ENCODE measurements at places on chromosomes 13 and 19.

- DNase-seq: no peak
These were observed 6.5 kb downstream of the CARS2 start for GRCh38 chr13:110699148-110700145.

DNA sequence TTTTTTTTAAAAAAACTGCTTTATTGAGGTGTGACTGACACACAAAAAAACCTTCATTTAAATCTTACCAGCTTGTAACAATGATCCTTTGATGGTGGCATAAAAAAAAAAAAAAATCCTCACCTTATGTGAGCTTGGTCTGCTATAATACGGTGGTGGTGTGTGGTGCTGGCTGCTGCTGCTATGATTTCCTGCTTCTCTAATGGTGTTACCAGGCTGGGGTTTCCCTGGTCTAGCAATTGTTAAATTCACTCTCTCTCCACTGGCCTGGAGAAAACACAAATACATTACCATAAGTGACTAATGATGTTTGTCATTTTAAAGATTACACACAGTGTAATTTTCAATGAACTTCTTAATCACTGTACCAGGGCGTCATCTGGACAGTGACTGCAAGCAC, 60.6 kb downstream of the LNX2 start:
- no peak for DNase-seq

- DNase-seq: no peak
These were observed 65.4 kb upstream of the SOX1 start for GRCh38 chr13:112001571-112001970.

DNA sequence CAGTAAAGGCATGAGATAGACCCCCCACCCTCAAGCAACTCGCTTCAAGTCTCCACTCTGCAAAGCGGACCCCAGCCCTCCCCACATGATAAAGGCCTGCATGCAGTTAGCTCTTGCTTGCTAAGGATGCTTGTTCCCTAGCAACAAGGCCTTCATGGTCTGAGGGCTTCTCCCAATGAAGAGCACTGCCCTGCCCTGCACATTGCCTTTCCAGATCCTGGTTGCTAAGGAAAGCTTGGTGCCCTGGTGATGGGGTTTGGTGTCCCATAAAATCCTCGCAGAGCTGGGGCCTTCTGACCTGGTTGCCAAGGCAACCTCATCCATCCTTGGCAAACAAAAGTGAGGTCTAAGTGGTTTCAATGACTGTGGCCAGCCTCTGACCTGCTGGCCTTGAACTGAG, 6.0 kb downstream of the DBP start:
- DNase-seq: no peak

DNA sequence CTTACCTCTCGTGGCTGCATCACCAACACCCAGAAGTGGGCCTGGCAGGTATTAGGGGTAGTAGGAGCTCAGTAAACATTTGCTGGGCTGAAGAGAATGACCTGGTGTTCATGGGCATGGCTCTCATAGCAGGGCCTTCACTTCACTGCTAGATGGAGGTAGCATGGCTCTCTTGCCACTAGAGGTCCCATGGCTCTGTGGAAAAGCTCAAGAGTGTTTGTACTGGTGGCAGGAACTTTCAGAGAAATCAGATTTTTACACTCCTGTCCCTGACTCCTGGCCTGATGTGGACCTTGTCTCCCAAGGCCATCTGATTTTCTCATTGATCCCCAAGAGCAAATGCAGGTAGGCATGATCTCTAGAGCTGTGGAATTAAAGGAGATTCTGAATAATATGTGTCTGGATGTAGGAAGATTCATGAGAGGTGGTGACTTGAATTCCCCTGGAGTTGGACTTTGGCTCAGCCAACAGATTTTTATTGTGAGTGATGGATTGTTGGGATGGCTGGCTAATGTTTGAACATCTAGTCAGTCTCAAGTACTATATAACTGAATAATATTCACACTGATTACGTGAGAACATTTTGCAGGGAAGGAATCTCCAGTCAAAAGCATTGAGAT, 5.7 kb downstream of the ZNF574 start:
- no peak for DNase-seq

DNA sequence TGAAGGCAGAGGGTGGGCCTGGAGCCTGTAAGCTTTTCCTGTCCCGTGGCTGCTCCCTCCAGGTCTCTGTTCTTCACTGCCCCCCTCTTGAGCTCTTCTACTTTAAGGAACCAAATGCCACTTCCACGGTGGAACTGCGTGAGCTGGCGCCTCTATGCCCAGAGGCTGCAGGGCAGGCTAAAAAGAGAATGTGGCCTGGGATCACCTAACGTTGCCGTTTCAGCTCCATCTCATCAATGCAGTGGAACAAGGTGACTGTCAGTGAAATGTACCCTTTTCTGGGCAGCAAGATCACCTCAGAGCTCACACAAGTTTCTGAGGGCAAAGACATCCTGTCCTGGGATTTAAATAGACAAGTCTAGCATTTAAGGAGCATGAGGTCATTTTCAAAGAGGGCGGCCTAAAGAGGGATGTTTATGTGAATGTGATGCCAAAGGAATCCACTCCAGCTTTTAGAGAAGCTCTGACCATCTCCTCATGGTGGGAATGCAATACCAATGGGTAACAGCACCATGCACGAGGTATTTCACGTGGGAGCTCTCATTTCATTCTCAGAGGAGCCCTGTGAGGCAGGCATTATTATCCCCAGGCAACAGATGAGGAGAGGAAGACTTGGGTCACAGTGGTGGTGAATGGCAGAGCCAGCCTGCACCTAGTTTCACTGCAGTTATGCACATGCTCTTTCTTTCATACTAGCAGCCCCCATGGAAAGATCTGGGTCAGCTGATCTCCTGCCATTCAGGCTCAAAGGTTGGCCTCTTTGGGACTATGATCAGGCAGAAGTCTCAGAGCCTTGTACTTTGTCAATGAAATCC, 39.3 kb downstream of the RGCC start:
- DNase-seq: no peak

DNA sequence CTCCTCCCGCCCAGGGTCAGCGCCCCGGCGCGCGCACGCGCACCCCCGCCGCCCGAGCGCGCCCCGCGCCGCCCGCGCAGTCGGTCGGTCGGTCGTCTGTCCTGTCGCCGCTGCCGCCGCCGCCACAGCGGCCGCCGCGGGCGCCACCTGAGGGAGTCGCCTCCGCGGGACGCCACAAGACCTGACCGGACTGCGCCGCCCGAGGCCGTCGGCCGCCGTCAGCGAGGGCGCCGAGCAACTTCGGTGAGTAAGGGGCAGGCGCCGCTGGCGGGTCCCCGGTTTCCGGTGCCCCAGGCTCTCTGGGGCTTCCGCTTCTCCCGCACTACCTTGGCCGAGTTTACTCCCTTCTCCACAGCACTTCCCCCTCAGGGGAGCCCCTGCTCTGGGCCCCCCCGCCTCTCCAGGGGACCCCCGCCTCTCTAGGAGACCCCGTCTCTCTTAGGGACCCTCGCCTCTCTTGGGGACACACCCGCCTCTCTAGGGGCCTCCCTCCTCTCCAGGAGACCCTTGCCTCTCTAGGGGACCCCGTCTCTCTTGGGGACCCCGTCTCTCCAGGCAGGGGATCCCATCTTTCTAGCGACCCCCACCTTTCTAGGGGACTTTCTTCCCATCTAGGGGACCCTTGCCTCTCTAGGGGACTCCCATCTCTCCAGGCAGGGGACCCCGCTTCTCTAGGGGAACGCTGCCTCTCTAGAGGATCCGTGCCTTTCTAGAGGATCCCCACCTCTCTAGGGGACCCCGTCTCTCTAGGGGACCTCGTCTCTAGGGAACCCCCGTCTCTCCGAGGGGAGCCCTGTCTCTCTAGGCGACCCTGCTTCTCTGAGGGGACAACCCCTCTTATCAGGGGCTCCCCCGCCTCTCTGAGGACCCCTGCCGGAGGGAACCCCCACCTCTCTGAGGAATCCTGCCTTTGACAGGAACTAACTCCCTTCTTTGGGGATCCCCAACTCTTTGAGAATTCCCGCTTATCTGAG, 19.3 kb upstream of the GATAD2A start:
- peak; percentile 41 for DNase-seq

DNA sequence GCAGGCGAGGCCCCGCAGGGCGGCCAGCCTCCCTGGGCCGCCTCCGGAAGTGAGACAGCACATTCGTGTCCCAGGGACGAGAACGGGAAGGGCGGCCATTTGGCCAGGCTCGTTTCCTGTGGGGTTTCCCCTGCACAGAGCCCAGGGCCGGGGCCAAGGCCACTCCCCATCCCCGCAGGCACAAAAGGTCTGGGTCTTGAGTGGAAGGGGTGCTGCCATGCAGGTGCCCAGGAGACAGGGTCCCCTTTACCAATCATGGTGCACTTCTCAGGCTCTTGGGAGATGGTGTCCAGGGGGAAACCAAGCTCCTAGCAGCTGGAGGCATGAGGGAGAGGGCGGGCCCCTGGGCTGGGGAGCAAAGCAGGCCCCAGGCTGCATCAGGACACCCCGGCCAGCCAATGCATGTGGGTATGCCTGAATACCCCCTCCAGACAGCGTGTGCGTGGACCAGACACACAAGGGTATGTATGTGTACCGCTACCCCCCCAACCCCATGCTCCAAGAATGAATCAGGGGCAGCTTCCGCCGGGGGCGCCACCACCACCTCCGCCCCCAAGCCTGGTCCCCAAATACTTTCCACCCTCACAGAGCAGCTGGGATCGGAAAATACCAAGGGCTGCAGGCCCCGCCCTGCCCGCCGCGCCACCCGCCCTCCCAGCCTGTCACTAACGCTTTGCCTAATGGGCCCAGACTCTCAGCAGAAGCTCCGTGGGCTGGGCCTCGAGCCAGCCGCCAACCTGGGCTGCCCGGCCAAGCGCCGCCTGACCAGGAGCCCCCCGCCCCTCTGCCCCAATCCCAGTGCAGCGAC, 37.6 kb upstream of the NANOS3 start:
- no peak for DNase-seq

DNA sequence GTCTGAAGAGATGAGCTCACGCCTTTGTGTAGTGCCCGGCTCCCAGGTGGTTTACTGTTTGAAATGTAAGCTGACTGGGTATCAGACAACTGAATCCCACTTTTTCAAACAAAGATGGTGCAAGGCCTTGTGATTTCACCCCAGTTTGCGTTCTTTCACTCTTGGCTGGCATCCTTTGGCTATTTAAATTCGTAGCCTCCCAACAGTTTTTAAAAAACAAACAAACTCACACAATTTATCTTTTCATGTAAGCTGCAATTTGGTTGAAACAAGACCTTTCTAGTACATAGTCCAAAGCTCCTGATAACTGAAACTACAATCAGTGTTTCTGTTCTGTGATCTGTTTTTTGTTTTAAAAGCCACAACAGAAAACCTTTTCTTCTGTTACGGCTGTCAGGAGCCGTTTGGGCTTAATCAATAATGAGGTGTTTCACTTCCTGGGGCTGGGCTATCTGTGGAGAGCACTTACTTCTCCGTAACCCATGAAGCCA, 65.1 kb upstream of the NPAS1 start:
- no peak for DNase-seq

- DNase-seq: no peak
These were observed 27.6 kb downstream of the ERICH6B start for GRCh38 chr13:45587897-45588296.

DNA sequence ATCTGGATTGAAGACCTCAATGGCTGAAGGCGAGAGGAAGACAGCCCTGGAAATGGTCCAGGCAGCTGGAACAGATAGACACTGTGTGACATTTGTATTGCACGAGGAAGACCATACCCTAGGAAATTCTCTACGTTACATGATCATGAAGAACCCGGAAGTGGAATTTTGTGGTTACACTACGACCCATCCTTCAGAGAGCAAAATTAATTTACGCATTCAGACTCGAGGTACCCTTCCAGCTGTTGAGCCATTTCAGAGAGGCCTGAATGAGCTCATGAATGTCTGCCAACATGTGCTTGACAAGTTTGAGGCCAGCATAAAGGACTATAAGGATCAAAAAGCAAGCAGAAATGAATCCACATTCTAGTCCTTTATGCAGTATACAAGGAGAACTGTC, 1.2 kb downstream of the POLR1D start:
- no peak for DNase-seq

DNA sequence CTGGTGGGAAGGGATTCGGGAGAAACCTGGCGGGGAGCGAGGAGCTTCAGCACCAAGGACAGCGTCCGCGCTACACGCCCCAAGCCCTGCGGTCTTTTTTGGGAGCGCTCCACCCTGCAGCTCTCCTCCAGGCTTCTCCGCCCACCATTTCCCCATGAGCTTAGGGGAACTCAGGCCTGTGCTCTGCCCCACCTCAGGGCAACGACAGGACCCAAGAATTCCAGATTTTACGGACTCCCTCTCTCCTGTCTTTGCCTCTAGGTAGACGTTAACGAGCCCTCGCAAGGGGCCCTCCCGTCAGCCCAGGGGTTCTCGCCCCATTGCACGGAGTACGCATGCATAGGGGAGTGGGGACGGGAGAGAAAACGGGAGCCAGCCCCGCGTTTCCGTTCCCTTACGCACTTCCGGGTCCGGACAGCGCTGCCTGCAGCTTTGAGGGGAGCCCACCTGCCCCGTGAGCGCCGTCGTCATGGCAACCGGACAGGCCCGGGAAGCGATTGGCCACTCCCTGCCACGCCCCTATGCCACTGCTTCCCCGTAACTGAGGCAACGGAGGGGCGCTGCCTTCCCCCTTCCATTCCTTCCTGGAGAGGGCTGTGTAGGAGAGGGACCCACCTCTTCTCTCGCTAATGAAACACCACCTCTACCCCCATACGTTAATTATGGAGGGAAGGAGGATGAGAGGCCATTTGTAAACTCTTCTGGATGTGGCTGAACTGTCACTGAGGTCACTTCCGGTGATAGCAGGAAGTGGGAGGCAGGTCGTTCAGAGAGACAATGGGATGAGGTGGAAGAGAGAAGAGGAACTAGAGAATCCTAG, 20.8 kb downstream of the NOVA2 start:
- DNase-seq: peak; percentile 86

DNA sequence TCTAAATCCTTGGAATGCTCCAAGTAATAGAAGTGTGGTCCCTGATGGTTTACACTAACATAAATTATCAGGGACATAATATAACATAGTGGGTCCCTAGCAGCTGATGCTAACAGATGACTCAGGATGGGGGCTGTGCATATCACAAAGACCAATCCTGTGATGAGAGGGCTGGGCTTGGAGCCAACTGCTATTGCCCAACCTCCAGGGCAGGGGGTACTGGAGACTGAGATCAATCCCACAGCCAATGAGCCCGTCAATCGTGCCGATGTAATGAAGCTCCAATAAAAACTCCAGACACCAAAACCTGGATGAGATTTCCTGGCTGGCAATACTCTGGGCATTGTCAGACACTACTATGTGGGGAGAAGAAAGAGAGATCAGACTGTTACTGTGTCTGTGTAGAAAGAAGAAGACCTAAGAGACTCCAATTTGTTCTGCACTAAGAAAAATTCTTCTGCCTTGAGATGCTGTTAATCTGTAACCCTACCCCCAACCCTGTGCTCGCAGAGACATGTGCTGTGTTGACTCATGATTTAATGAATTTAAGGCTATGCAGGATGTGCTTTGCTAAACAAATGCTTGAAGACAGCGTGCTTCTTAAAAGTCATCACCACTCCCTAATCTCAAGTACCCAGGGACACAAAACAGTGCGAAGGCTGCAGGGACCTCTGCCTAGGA, 33.4 kb downstream of the ABCC4 start:
- DNase-seq: no peak

GRCh38 chr19:13160557-13160956, 10.3 kb downstream of the IER2 start:
- DNase-seq: no peak

- DNase-seq: no peak
These were observed 4.5 kb downstream of the MAP2K7 start for GRCh38 chr19:7908078-7908699.

All from mesothelial cell of epicardium (in vitro differentiated cells).